Fibroblast of the conjunctiva (primary cell): ENCODE measurements at places on chromosomes 13 and 19.

GRCh38 chr19:47247308-47247990, 8.9 kb upstream of the CCDC9 start:
- DNase-seq, result no peak

DNA sequence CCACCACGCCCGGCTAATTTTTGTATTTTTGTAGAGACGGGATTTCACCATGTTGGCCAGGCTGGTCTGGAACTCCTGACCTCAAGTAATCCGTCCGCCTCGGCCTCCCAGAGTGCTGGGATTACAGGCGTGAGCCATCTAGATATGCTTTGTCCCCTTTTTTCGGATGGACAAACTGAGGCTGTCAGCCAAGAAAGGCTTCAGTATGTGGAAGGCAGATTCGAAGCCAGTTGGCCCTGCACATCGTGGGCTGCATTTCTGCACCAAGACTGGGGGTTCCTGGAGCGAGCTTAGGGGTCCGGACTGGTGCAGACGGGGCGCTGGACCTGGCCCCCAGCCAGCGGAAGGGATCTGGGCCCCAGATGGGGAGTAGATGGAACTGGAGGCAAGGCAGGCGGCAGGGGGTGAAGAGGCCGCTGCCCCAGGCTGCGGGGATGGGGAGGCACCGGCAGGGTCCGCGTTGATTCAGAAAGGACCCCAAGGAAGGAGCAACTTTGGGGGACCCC, 9.7 kb upstream of the JUND start:
- DNase-seq, result no peak

DNA sequence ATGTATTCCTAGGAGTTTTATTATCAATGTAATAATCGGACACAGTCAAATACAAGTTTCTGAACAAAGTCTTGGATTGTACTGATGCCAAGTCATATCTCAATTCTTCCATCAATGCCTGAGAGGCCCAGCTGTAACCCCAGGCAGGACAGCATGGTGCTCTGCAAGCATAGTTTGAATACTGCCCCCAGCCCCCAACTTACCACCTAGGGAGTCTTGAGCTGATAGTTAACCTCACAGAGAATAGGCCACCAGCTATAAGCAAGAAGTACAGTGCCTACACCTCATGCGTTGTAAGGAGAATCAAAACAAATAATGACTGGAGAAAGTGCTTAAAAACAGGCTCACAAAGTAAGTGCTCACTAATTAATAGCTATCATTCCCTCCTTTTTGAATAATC, 2.7 kb downstream of the PROSER1 start:
- no peak for DNase-seq

GRCh38 chr19:6568010-6568526, 22.9 kb downstream of the CD70 start:
- DNase-seq, result no peak

- DNase-seq, result no peak
These were observed 6.3 kb downstream of the TSHZ3 start for GRCh38 chr19:31342926-31343325.

GRCh38 chr13:42984691-42985090, 7.3 kb downstream of the EPSTI1 start:
- DNase-seq, result no peak

GRCh38 chr13:41833831-41834230, 127.1 kb downstream of the VWA8 start:
- DNase-seq, result no peak

- no peak for DNase-seq
These were observed 788.3 kb downstream of the UQCRFS1 start for GRCh38 chr19:28424662-28425045.

DNA sequence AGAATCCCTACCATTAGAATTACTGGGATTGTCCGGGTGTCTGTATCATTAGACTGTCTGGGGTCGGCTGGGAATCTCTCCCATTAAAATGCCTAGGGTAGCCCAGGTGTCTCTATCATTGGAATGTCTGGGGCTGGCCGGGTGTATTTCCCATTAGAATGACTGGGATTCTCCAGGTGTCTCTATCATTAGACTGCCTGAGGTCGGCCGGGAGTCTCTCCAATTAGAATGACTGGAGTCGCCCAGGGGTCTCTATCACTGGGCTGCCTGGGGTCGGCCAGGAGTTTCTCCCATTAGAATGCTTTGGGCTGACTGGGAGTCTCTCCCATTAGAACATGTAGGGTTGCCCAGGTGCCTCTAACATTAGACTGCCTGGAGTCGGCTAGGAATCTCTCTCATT, 1560.7 kb downstream of the UQCRFS1 start:
- no peak for DNase-seq

DNA sequence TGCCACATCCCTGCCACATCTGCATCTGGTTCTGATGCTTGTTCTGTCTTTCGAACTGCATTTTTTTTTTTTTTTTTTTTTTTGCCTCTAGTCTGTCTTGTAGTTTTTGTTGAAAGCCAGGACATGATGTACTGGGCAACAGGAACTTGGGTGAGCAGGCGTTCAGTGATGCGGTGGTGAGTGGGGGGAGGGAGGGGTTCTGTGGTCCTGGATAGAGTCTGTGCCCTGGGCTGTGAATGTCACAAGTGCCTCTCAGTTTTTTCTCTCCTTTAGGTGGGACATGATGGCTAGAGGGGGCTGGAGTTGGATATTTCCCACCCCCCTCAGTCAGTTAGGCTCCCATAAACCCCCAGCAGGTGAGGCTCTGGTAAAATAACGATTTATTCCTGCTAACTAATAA, 3.5 kb downstream of the CEACAM4 start:
- DNase-seq, result no peak

DNA sequence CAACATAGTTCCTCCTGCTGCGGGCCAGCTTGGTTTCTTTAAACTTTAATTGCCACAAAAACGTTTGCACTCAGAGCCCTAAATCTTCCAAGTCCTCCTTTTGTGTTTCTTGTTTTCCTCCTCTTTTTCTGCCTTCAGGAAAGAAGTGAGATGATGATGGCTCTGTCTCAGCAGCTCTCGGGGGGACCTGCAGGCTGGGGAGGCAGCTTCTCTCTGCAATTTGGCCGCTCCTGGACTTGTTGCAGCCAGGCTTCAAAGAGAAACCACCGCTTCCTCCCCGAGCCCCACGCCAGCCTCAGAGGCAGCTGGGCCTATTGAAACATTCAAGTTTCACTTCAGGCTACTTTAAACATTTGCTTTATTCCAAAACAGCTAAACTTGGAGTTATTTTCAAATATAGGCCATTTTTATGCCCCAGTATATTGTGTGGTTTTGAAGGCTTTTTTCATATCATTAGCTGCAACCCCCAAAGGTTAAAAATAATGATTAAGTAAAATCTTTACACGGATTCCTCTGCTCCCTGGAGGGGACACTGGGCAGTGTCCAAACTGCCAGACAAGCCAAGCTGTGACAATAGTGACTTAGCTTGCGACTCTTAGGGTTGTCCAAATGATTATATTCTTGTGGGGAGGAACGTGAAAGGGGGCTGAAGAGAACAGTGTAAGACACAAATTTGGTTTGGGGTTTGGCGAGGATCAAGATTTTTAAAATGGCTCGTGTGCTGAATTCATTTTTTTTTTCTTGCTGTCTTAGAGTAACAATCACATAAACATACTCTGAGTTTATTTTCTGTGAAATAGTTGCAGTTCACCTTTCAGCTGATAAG, 330.8 kb downstream of the DLEU7 start:
- no peak for DNase-seq

GRCh38 chr19:11299946-11300810, 4.2 kb downstream of the TSPAN16 start:
- no peak for DNase-seq

DNA sequence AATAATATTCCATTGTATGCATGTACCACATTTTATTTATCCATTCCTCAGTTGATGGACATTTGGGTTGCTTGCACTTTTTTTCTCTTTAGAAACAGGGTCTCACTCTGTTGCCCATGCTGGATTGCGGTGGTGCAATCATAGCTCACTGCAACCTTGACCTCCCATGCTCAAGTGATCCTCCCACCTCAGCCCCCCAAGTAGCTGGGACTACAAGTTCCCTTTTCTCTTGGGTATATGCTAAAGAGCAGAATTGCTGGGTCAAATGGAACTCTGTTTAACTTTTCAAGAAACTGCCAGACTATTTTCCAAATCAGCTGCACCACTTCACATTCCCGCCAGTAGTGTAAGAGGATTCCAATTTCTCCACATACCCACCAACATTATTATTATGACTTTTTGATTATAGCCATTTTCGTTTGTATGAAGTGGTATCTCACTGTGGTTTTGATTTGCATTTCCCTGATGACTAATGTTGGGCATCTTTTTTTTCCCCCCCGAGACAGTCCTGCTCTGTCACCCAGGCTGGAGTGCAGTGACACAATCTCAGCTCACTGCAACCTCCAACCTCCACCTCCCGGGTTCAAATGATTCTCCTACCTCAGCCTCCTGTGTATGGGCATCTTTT, 7.6 kb upstream of the IPO5 start:
- no peak for DNase-seq

DNA sequence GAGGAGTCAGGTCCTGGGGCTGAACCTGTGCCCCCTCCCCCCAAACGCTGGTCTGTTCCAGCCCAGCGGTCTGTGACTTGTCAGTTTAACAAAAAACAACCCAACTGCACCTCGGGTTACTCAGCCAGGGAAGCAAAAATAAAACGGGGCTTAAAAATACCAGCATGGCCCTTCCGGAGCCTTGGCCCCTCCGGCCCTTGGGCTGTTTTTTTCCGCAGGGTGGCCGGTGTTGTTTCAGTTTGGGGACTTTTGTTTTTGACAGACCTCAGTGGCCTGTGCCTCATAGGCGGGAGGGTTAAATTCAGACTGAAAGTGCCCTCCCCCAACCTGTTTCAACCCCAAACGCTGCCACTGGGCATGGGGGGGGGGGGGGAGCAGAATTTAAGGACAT, 4.0 kb downstream of the TCF3 start:
- DNase-seq, result no peak

- DNase-seq, result no peak
These were observed 26.3 kb downstream of the DCAF15 start for GRCh38 chr19:13978351-13979243.

- DNase-seq, result no peak
These were observed 629 bp upstream of the FGF9 start for GRCh38 chr13:21670006-21670882.

- DNase-seq, result peak; percentile 68
These were observed 33.0 kb downstream of the UGGT2 start for GRCh38 chr13:96020155-96020575.

- no peak for DNase-seq
These were observed 18.3 kb downstream of the KDM4B start for GRCh38 chr19:4987256-4987655.
